ENCODE measurements at places on chromosomes 12 and 14. TPM values are rescaled to one million over a fixed set of nuclear protein-coding genes. Genes with fewer than 3 reads are reported as not detected.

DNA sequence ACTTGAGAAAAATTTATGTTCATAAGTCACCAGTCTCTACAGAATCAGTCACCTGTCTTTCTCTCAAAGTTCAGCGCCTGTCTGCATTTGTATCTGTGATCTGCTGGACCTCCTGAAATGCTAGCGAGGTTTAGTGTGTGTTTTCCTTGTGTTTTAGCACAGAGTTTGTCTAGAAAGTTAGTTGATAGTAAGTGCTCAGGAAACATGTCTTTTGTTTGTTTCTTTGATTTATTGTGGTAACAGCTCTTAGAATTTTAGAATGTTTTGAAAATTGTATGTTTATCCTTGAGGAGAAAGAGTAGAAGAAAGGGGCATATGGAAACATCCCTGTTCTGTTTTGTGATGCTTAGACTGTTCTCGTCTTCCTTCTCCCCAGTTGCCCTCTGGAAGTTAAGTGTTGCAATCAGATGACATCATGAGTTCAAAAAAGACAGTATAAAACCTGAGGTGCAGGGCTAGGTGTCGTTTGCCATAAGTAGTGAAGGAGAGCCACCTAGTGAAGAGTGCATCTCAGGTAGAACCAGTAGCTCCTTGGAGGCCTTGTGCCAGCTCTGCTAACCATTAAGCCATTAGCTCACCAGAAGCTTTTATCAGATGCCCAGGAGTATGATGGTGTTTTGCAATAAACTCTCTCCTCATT lies 44.8 kb downstream of the FBXW8 start:
- DNase-seq: no peak
- H3K4me1 ChIP-seq: peaks cover 32% of the 10 kb centered on the region
- no peaks in the 10 kb centered on the region for H3K27me3 ChIP-seq
- H3K27ac ChIP-seq: peak overlapping the region; percentile 53
- peaks cover 7% of the 10 kb centered on the region for H3K36me3 ChIP-seq

GRCh38 chr14:104091927-104092771 lies 6.6 kb downstream of the ASPG start:
- no peak overlapping the region for H3K4me3 ChIP-seq
- no peaks in the 10 kb centered on the region for H3K27me3 ChIP-seq

- H3K36me3 ChIP-seq: no peaks in the 10 kb centered on the region
- H3K27ac ChIP-seq: no peak overlapping the region
- no peak overlapping the region for H3K4me3 ChIP-seq
- H3K4me1 ChIP-seq: peaks cover 8% of the 10 kb centered on the region
- no peak for DNase-seq
- H3K27me3 ChIP-seq: no peaks in the 10 kb centered on the region
Measured at GRCh38 chr14:32341947-32342846, 13.1 kb downstream of the AKAP6 start.

OR6C2 gene
- total RNA-seq: not detected

DNA sequence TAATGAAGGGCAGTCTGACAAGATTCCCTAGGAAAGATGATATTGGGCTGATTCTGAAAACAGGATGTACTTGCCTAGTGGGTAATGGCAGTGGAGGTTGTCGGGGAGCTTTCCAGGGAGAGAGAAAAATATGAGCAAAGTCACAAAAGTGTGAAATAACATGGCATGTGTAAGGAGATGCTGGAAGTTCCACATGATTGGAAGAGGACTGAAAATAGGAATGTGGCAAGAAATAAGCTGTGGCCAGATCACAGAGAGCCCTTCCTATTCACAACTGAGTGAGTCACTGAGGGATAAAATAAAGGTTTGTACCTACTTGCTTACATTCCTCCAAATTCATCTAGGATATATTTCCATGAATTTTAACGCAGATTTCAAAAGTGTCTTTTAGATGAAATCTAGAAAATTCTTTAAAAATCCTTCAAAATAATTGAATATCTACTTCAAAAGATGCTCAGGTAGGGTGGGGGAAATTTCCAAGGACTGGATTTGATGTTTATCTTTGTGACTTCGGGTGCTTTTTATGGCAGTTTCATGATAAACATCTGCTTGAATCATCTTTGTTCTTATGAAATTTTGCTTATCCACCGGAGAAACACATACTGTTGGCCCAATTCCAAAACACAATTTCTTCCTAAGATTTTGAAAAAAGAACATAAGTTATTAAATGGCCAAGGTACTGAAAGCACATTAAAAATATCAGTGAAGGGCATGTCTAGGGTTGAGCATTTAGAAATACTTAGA lies 36.3 kb upstream of the SLC2A13 start:
- H3K4me3 ChIP-seq: no peak overlapping the region
- no peaks in the 10 kb centered on the region for H3K4me1 ChIP-seq
- no peaks in the 10 kb centered on the region for H3K27me3 ChIP-seq
- H3K36me3 ChIP-seq: no peaks in the 10 kb centered on the region
- no peak overlapping the region for H3K27ac ChIP-seq

- peak overlapping the region; percentile 66 for H3K4me3 ChIP-seq
- H3K36me3 ChIP-seq: no peaks in the 10 kb centered on the region
- H3K4me1 ChIP-seq: peaks cover 4% of the 10 kb centered on the region
- no peak overlapping the region for H3K27ac ChIP-seq
- peaks cover 19% of the 10 kb centered on the region for H3K27me3 ChIP-seq
Measured at GRCh38 chr14:91415794-91416743, 1.6 kb downstream of the CCDC88C start.

- H3K4me3 ChIP-seq: peak overlapping the region; percentile 45
- no peaks in the 10 kb centered on the region for H3K27me3 ChIP-seq
- H3K4me1 ChIP-seq: peaks cover 36% of the 10 kb centered on the region
Measured at GRCh38 chr12:3032770-3033538, 44.2 kb upstream of the TSPAN9 start.

ATF7 gene
- total RNA-seq: 25.4 TPM

CDKN1B gene
- total RNA-seq: 37.7 TPM

GRCh38 chr14:73254247-73255004 lies 17.1 kb downstream of the PAPLN start:
- H3K4me1 ChIP-seq: no peaks in the 10 kb centered on the region
- no peaks in the 10 kb centered on the region for H3K36me3 ChIP-seq
- H3K27me3 ChIP-seq: no peaks in the 10 kb centered on the region
- H3K27ac ChIP-seq: no peak overlapping the region
- no peak overlapping the region for H3K4me3 ChIP-seq
- peak; percentile 44 for DNase-seq

- H3K36me3 ChIP-seq: no peaks in the 10 kb centered on the region
- H3K27ac ChIP-seq: no peak overlapping the region
- DNase-seq: no peak
- no peaks in the 10 kb centered on the region for H3K4me1 ChIP-seq
Measured at GRCh38 chr14:81656811-81657210, 123.2 kb upstream of the SEL1L start.

DNA sequence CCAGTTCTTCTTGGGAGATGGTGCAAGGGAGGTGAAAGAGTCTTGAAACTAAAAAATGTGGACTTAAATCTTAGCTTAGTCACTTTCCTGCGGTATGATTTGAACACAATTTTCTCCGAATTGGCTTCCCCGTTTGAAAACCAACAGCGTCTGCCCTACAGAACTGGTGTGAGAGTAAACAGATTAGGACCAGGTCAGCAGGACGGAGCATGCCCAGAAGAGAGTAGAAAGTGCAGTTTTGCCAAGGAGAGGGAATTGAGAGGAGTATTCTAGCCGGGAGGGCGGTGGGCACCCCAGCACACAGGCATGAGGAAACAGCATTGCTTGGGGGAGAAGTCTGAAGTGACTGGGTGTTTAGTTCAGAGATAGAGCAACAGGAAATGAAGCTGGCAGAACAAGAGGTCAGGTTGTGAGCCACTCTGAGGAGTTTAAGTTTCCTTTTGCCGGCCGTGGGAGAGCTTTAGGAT lies 927.1 kb downstream of the VRK1 start:
- H3K27me3 ChIP-seq: no peaks in the 10 kb centered on the region
- H3K4me1 ChIP-seq: no peaks in the 10 kb centered on the region
- DNase-seq: no peak
- no peaks in the 10 kb centered on the region for H3K36me3 ChIP-seq

Measured in psoas muscle (tissue), 8 donors.